Stimulated activated CD8-positive, alpha-beta memory T cell treated with anti-CD3 and anti-CD28 coated beads, Interleukin-4, amount 100 ng/mL, for 4 hours (primary cell): ENCODE measurements at places on chromosomes 1 and 21.

- DNase-seq = no peak
Measured at GRCh38 chr1:46363121-46363520, 22.5 kb downstream of the NSUN4 start.

DNA sequence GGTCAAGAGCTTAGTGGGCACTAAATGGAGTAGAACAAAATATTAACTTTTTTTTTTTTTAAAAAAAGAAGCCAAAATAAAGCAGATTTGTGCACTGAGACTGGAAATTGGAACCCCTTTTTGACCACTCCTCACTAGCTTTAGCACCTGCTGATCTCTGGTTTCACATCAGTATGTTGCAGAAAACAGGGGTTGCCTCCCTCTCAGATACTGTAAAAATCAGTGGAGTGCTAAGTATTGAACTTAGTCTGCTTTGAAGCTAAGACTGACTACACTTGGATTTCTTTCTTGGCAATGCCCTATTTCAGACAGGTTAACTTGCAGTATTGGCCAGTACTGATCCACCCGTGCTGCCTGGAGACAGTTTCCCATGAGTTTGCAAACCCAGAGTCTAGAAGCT, 2.7 kb upstream of the KIAA0040 start:
- no peak for DNase-seq

DNA sequence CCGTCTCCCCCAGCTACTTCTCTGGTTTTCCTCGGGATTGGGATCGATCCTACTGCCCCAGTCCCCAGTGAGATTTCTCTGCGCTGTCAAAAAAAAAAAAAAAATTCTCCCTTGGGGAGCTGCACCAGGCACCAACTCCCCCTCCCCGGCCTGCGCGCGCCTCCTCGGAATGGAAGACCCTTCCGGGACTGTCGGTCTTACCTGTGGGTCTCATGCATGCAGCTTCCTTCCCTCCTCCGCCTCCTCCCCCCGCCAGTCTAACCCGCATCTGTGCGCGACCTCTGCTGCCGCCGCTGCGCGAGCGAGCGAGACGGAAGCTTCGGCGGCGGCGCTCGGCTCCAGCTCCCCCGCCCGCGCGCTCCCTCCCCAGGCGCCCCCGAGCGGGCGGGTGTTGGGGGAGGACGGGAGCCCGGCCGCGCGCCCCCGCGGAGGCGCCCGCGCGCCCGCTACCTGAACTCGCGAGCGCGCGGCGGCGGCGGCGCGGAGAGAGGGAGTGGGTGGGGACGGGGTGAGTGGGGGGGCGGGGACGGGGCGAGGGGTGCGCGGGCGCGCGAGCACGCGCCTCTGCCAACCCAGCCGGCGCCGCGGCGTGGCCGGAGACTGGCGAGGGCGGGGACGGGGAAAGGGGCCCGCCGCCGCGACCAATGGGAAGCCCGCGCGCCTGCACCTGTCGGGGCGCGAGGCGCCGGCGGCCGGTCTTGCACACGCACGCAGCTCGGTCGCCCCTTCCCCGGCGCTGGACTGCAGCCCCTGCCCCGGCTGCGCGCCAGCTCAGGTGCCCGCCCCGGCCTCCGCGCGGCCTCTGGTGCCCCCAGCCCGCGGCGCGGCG, at the start of gene SUSD4:
Gene SUSD4, minus strand, starts transcription at position 321 of the 829 bp plus-strand sequence. CDS start 751 bp downstream, outside the sequence.
- DNase-seq = peak; percentile 30

DNA sequence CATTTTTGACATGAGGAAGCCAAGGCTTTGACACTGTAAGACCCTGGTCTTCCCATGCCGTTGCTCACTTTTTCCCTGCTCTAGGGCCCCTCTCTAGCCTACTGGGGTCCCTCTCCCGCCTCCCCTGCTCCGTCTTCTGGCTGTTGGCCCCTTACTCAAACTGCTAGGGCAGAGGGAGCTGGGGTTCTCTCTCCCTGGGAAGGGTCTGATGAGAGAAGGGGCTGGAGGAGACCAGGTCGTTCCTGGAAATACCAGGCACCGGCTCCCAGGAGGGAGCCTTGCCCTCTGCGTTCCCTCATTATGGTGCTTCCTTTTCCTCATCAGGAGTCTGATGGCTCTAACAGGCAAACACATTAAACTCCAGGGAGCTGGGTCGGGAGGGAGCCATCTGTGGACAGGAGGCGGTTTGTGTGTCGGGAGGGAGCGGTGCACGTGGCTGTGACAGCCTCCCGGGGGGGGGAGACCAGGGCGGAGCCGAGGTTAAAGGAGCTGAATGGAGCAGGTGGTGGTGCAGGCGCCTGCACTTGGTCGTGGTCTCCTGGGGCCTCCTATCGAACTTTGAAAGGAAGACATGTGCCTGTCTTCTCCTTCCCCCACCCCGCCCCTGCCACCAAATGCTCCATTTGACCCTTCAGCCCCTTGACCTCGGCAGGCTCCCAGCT, 35.4 kb upstream of the LHX4 start:
- DNase-seq = no peak

DNA sequence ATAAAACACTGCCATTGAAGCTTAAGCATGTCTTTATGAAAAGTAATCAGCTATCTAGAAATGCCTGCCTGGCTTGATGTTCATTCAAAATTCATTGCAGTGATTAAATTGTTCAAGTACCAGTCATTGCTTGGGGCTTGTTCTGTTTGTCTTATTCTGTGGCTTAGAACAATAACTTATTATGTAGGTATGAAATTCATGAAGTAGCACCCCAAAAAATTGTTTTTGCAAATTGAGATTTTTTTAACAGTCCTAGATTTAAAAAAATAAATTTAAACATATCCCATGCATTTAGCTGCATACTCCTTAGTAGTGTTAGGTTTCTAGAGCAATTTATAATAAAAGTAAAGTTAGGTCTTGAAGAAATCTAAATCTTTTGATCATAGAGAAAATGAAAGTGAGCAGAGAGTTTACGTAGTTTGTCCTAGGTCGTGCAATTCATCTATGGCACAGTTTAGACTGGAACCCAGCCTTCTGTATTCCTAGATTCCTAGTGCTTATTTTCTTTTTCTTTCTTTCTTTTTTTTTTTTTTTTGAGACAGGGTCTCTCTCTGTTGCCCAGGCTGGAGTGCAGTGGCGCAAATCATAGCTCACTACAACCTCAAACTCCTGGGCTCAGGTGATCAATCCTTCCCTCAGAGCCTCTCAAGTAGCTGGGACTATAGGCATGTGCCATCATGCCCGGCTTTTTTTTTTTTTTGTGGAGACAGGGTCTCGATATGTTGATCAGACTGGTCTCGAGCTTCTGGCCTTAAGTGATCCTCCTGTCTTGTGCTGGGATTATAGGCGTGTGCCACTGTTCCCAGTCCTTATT, 9.3 kb downstream of the MIER1 start:
- no peak for DNase-seq

GRCh38 chr1:101595881-101596374, 359.1 kb downstream of the S1PR1 start:
- no peak for DNase-seq

DNA sequence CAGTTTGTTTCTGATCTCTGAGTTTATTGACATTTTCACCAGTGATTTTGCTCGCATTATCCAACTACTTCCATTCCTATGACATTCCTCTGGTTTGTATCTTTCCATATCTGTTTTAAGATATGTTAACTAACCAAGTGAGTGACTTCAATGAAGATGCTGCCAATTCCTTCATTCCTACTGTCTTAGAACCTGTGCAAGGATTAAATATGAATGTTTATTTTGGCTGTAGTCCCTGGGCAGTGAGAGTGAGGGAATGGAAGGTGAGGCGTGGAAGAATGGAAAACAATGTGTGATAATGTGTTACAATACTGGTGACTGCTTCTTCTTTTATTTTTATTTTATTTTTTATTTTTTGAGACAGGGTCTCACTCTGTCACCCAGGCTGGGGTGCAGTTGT, 183.0 kb downstream of the SDCCAG8 start:
- DNase-seq = no peak

DNA sequence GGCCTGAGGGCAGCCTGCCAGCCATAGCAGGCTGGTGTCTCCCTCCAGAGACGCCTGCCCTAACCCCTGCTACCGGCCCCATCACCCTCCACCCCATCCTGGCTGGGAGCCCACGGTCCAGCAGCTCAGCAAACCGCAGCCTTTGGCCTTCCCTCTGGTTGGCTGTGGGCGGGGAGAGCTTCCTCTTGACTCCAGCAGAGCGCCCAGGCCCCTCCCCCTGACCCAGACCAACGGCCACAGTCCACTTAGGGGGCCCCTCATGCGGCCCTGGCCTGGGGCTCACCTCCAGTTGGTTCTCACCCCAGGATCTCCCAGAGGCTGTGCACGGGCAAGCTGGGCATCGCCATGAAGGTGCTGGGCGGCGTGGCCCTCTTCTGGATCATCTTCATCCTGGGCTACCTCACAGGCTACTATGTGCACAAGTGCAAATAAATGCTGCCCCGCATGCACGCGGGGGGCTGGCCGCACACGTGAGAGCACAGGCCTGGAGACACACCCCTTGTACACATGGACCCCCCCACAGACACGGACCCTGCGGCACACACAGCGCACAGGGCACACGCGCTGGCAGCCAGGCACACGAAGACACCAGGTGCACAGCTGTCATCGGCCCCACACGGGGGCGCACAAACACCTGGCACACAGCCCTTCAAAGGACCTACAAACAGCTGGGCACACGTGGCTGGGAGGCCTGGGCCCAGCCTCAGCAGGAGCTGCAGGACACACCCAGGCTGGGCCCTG, 3.1 kb downstream of the SMIM1 start:
- no peak for DNase-seq

DNA sequence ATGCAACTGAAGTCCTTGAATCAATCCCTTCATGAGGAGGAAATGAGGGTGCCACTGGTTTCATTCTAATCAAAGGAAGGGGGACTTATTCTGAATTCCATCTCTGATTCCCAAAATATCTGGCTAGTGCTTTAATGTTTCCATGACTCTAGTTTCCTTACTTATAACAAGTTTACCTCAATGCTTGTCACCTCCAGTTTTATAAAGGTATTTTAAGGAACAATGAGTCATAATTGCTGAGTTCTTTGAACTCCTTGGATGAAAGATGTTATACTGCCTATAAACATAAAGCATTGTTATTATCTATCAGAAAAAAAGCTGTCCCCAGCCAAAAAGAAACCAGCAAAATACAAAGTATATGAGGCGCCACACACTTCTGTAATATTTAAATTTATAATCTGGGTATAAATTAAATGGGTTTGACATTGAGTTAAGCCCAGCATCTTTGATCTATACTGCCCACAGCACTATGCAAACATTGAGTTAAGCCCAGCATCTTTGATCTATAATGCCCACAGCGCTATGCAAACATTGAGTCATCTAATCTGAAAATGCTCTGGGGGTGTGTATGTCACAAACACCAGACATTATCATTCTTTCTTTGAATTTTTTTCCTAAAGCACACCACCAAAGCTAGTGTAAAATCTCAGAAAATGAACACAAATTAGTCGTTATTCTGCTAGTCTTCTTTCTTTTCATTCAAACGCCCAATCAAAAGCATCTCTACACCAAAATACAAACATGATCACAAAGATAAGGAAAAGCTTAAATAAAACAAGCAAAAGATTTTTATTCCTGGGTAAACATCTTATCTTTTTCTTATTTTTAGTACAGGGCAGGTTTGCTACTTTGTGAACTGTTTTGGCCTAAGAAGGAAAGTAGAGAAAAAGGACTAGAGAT, 11.5 kb upstream of the CXADR start:
- DNase-seq = no peak

DNA sequence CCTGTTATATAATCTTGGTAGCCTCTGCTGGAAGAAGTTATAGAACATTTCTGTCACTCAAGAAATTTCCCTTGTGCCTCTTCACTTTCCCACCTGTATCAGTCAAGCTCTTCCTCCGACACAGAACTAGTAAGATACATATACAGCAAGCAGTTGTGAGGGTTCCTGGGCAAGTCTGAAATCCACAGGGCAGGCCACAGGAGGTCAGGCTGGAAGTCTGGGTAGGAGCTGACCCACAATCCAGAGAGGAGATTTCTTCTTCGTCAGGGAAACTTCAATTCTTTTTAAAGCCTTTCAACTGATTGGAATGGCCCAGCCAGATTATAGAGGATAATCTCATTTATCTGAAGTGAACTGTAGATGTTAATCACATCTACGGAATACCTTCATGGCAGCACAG, 96.4 kb upstream of the FMN2 start:
- DNase-seq = no peak

- no peak for DNase-seq
Measured at GRCh38 chr21:10272216-10272615, 249.2 kb upstream of the TPTE start.

GRCh38 chr1:200929530-200930278, 35.0 kb downstream of the INAVA start:
- DNase-seq = no peak

DNA sequence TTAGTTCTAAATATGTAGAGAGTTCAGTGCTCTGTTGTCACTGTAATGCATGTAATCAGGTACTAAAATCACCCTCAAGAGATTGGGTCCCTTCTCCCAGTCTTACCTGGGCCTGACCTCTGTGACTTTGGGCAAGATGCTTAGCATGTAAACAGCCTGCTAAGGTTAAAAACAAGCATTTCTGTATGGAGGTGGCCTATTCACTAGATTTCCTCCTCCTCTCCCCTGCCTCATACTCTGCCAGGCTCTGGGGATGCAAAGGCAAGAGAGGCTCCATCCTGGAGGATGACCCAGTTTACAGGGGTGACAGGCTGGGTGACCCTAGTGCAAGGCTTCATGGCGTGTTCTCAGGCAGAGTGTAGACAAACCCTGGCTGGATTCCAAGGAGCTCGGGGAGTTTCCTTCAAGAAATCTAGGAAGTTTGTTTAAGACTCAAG, 28.8 kb downstream of the VANGL2 start:
- DNase-seq = no peak

DNA sequence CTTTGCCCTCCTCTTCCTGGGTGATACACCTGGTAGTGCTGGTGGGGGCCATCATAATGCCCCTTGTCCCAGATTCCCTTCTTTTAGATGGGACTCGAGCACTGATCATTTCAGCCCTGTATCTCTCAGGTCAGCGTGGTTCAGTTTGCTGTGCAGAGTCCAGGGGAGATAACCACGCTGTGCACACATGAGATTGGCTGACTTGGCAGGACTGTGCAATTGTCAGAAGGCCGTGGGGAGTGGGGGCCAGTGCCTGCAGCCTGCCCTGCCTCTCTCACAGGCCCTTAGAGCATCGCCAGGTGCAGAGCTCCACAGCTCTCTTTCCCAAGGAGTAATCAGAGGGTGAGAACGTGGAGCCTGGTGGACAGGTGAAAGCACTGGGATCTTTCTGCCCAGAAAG, 15.2 kb downstream of the EPHX1 start:
- no peak for DNase-seq
